T-helper 22 cell (primary cell): ENCODE measurements at places on chromosomes 11 and 22.

DNA sequence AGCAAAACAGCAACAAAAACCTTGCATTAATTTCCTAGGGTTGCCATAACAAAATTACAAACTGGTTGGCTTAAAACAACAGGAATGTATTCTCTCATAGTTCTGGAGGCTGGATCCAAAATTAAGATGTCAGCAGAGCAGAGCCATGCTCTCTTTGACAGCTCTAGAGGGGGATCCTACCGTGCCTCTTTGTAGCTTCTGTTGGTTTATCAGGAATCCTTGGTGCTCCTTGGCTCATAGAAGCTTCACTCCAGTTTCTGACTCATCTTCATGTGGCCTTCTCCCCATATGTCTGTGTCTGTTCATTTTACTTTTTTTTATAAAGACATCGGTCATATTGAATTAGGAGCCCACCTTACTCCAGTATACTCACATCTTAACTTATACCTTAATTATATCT is 90.5 kb upstream of the POU2AF2 start:
- no peak for DNase-seq

DNA sequence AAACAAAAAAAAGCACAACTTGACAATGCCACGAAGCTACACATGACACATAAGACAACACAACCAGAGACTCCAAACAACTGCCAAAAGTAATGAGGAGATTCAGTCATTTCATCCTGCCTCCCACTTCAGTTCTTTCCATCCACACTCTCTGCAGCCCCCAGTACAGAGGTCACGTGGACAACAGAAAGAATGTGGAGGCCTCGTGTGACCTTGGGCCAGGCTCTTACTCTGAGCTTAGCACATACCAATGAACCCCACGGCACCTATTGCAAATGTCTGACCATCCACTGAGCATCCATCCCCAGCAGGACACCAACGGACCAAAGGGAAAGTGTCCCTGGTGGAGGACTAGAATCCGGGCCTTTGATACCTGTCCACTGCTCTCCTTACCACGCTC is 12.5 kb downstream of the CBX7 start:
- no peak for DNase-seq

GRCh38 chr22:25853501-25854284 is 111.7 kb downstream of the MYO18B start:
- DNase-seq, result no peak

DNA sequence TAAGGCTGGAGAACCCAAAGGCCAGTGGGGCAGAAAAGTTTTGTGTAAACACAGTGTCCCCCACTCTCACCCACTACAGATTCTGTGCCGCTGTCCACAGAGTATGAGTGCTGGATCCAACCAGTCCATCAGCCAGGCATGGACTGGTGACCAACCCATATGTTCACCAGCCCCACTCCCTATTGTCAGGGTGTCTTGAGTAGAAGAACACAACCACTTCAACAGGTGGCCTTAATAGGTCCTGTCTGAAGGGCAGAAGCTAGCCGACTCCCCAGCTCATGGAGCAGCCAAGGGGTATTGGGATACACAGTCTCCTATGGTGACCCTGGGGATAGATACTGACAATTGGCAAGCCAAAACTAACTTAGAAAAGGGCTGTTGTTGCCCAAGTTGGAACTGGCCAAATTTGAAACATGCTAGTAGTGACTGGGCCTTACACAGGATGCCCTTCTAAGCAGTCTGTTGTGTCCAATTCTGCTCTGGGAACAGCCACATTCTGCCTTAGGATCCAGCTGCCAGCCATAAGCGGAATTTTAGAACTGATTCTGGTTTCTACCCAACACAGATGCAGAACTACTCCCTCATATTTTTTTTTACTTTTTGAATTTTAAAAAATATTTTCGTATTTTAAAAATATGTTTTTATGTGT is 19.8 kb upstream of the PGM2L1 start:
- DNase-seq, result no peak

- DNase-seq, result no peak
These were observed 86.4 kb upstream of the PICALM start for GRCh38 chr11:86155200-86155844.

DNA sequence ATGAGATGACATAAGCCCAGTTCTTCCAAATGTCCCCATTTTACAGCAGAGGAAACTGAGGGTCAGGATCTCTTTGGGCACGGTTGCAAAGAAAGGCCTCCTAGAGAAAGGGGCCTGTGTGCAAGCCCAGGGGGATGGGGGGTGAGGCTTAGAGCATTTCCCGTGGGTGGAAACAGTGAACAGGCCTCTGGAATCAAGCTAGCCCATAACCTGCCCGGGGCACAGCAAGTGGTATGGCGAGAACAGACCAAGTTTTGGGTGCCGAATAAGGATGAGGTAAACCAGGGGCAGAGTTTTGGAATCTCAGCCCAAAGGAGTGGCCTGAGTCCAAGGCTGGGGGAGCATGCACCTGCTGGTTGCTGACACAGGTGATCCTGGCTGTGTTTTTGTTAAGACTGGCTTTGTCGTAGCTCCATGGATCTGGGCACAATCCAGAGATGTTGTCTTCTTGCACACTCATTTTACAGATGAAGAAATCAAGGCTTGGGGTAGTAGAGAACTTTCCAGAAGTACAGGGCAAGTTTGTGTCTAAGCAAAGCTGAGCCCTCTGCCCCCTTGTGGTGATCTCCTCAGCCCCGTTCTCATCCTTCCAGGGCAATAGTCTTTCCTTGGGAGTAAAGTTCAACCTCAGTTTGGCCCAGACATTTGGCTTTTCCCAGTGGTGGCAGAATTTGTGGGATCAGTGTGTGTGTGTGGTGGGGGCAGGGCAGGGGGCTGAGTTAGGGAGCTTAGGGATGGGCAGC is 53.5 kb upstream of the MYEOV start:
- no peak for DNase-seq

GRCh38 chr11:122900587-122901202 is 18.1 kb downstream of the JHY start:
- no peak for DNase-seq

DNA sequence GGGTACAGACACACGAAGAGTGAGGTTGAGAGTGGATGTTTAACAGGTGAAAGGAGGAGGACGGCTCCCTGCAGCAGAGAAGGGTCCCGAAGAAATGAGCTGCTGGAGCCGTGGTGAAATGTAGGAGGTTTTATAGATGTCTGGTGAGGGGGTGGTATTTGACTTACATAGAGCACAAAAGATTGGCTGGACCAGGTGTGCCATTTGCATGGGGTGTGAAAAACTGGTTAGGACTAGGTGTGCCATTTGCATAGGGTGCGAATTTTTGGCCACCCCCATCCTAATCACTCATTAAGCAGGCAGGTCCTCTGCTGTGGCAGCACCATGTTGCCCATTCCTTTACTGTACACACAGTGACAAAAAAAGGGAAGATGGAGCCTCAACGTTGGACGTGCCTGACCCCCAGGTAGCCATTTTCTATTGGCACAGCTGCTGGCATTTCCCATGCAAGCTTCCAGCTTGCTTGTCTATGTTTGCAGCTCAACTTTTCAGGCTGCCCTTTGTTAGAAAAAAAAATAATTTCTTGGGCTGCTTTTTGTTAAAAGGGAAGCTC is 581.7 kb upstream of the B3GAT1 start:
- DNase-seq, result no peak

GRCh38 chr22:45429424-45429823 is 15.9 kb downstream of the RIBC2 start:
- no peak for DNase-seq

- DNase-seq, result no peak
These were observed 11.7 kb downstream of the SYNGR1 start for GRCh38 chr22:39361496-39361895.

GRCh38 chr11:91243630-91244029 is 981.0 kb upstream of the FAT3 start:
- DNase-seq, result no peak

DNA sequence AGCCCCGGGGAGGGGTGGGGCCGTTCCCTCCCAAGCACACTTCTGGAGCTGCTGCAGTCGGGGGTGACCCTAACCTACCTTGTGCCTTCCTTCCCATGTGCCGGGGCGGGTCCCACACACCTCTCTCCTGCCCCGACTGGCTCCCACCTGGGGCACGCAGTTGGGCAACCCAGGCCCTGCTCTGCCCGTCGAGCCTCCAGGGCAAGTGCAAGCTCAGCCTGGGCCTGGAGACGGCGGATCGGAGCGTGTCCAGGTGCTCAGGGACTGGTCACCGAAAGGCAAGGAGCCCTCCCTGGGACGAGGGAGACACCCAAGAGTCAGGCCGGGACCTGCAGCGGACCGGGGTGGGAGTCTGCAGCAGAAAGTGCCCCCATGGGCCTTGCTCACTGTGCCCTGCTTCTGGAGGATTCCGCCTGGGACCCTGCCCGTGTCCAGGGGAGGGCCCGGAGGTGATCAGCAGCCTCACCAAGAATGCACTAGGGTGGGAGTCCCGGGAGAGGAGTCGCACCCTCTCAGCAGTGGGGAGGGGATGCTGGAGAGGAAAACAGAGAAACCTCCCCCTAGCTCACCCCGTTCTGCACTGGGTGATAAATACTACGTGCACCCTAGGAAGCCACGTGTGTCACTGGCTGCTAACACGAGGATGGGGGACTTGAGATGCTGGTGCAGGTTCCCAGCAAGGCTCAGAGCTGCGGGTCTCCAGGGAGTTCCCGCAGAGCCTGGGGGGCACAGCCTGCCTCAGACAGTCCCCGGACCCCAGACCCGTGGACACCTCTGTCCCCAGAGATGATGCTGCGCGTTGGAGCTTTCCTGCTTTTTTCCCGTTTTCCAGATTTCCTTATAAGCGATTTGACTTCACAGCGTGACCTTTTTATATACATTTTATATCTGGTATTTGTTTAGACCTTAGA is 5.2 kb upstream of the GATD1 start:
- no peak for DNase-seq

GRCh38 chr22:39612811-39613548 is 42.4 kb downstream of the CACNA1I start:
- DNase-seq, result no peak

DNA sequence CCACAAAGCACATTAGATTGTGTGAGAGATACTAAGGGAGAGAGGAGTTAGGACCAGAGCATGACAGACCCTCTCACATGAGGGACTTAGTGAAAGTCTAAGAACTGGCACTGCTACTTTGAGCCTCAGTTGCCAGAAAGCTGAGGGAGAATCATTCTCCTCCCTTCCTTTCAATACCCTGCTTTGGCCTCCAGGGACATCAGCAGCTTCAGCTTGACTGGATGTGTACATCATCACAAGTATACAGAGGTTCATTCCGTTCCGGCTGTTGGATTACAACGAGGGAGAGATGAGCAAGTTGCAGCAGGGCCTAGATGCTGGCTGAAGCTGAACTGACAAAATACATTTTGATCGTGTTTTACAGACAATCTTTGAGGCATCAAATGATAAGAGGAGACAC is 15.7 kb upstream of the ANO5 start:
- DNase-seq, result no peak

GRCh38 chr11:34380696-34381095 is 22.9 kb upstream of the ABTB2 start:
- DNase-seq, result no peak

DNA sequence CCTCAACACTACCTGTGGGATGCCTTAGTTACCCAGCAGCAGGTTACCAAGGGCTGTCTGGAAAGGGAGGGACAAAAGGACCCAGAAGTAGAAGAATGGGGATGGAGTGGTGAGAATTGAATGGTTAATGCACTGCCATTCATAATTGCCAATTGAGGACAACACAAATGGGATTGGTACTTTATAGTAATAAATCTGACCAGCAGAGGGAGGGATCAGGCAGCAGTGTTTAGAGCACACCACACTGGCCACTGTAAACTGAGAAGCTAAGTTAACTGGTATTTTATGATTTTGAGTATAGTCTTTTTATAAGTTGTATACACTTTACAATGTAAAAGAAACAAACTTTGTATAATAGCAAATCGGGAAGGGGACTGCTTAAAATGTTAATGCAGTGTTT is 10.7 kb downstream of the TBRG1 start:
- no peak for DNase-seq

- DNase-seq, result no peak
These were observed 1038.5 kb downstream of the NTM start for GRCh38 chr11:132408877-132409276.

DNA sequence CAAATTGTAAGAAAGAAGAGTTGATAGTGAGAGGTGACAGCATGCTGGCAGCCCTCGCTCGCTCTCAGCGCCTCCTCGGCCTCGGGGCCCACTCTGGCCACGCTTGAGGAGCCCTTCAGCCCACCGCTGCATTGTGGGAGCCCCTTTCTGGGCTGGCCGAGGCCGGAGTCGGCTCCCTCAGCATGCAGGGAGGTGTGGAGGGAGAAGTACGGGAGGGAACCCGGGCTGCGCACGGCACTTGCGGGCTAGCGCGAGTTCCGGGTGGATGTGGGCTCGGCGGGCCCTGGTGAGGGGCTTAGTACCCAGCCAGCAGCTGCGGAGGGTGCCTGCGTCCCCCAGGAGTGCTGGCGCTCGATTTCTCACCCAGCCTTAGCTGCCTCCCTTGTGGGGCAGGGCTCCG is 539.7 kb upstream of the CCDC179 start:
- no peak for DNase-seq

GRCh38 chr11:17564687-17565042 is 17.6 kb downstream of the OTOG start:
- DNase-seq, result no peak

DNA sequence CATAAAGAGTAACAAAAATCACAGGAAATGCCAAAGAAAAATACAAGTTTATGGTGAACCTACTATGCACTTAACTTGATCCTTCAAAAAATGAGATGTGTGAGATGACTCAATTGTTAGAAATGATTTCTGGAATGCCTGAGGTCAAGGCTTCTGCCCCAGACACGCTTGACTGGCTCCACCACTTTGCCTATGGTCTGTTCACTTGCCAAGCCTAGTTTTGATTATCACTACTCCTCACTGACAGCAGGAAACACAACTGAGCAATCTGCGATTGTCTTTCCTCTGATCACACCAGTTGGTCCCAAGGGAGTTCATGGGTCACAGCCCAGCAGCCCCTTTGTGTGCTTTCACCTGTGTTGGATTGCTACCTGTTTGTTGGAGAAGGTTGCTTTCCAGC is 20.6 kb upstream of the PRDM10 start:
- no peak for DNase-seq

DNA sequence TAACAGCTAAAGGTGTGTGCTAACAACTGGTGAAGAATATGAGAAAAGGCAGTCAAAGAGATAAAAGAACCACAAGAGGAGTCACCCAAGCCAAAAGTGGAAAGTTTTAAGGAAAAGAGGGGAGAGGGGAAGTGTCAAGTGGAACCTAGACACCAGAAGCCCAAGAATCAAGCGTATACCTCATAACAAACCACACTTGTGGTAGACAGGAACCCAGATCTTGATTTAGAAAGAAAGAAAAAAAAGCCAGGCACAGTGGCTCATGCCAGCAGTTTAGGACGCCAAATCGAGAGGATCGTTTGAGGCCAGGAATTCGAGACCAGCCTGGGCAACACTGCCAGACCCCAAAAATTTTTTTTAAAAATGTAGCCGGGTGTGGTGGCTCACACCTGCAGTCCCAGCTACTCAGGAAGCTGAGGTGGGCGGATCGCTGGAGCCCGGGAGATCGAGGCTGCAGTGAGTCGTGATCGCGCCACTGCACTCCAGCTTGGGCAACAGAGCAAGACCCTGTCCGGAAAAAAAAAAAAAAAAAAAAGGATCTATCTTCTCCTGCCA is 877 bp downstream of the SLC25A17 start:
- DNase-seq, result no peak
